ENCODE measurements at places on chromosomes 5 and 9.
A peak's percentile ranks its signal among the peaks of the same experiment; 100 is the strongest.

GRCh38 chr9:6681957-6682501 lies 36.5 kb upstream of the GLDC start:
- DNase-seq, result no peak

GRCh38 chr5:111077678-111078077 lies 6.2 kb downstream of the TSLP start:
- no peak for DNase-seq

- no peak for DNase-seq
These were observed 316.6 kb downstream of the TLE1 start for GRCh38 chr9:81372628-81373191.

DNA sequence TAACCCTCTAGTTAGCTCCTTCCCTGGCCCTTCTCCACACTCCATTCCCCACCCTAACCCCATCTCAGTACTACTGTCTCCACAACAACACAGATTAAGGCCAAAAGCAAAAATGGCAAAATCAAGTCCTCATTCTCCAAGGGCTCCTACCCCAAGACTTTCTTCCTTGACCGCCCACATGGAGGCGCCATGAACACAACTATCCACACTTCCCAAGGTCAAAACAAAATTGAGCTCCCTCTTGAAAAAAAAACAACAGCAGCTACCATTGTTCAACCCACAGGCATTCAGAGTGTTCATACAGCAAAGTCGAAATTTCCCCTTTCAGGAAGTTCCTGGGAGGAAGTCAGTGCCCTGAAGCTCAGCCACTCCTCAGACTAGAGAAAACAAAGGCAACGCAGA lies 54.4 kb downstream of the GNAQ start:
- DNase-seq, result no peak

DNA sequence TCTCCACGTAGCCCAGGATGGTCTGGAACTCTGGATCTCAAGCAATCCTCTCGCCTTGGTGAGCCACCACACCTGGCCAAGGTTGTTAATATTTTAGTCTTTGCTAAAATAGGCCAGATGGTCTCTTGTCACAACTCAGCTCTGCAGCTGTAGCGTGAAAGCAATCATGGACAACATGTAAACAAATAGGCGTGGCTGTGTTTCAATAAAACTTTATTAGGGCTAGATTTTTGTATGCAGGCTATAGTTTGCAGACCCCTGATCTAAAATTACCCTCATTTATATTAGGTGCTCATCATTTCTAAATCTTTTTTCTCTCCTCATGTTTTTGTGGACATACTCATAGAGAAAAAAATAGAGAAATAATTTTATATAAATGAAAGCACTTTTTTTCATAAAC lies 72.1 kb upstream of the SLC28A3 start:
- DNase-seq, result no peak

- DNase-seq, result no peak
These were observed 15.9 kb downstream of the CDK7 start for GRCh38 chr5:69250593-69250992.

DNA sequence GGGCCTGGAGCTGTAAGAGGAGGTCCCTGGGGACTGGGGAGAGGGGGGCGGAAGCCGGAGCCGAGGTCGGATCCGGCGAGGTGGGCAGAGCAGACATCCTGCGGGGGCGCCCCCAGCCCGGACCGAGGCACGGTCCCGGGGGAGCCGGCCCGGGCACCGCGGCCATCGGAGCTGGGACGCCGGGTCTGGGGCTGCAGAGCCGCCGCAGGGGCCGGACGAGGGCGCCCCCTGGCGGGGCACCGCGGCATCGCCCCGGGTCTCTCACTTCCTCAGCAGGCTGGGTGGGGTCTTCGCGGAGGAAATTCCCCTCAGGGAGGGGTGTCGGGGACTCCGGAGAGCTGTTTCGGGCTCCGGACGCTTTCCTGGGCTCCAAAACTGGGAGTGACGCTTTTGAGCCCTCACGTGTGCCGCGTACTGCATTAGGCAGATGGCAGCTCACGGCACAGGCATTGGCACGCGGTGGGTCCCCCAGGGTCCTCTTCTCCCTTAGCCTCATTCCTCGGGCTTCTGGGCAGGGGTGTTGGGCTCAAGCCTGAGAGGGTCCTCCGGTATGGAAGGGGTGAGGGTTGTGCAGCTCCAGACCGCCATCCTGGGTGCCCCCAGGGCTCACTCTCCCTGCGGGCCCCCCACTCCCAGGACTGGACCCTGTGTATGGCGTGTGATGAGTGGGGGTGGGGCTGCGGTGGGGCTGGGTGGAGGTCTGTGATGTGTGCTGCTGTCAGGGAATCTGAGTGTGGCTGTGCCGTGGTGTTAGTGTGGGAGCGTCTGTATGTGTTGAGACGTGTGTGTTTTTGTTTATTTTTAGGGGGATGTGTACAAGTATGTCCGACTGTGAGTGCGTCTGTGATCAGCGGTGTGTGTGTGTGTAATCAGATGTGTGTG lies 29.6 kb downstream of the LHX2 start:
- DNase-seq, result peak; percentile 35

DNA sequence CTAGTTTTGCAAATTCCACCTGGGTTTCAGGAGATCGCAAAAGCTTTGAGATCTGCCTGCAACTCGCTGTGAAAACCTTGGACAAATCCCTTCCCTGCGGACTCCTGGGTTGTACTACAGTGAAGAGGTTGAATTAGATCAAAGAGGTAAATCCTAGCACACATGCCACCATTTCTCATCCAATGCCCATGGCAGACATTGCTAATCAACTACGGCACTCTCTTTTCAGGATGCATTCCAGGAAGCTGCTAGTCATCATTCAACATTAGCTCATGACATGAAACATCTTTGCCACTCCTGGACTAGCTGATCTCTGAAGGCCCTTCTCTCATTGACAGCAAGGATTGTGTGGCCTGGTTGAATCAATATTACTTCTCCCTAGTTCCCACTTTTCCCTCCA lies 46.1 kb downstream of the PCDH1 start:
- no peak for DNase-seq

DNA sequence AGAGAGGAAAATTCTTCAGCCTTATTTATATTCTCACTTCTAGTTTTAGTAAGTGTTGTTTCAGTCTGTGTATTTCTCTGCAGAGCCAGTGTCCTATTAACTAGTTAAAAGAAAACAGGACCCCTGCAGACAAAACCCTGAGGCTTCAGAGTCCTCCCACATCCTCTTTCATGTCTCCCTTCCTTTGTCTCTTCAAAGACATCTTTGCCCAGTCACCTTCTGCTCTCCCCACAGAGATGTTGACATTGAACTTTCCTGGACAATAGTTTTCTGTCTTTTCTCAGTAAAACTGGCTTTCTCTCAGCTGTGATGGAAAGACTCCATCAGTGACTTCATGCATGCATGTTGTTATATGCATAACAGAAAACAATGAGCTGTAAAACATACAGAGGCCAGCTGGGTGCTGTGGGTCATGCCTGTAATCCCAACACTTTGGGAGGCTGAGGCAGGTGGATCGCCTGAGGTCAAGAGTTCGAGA lies 20.2 kb downstream of the GRAMD2B start:
- DNase-seq, result no peak

GRCh38 chr5:141816598-141817399 lies 61.4 kb downstream of the PCDH1 start:
- DNase-seq, result no peak

- no peak for DNase-seq
These were observed 15.3 kb downstream of the FPGS start for GRCh38 chr9:127817881-127818434.

- DNase-seq, result no peak
These were observed 1.3 kb downstream of the QSOX2 start for GRCh38 chr9:136244122-136244968.

DNA sequence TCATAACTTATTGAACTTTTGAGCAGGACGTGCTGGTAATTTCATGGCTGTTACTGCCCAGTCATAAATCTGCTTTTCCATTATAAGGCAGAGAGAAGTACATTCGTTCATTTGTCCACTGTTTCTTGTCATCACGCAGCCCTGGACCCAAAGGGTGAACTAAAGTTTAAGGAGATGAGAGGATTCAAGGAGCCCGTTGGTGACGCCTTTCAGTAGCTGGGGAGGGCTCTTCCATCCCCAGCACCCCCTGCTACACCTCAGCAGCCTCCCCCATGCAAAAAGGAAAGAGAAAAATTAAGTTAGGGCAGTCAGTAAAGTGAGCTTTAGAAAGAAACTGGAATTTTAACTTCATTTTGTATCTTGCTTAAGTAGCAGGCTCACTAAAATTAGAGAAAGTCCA lies 2.9 kb downstream of the FOXE1 start:
- DNase-seq, result no peak

DNA sequence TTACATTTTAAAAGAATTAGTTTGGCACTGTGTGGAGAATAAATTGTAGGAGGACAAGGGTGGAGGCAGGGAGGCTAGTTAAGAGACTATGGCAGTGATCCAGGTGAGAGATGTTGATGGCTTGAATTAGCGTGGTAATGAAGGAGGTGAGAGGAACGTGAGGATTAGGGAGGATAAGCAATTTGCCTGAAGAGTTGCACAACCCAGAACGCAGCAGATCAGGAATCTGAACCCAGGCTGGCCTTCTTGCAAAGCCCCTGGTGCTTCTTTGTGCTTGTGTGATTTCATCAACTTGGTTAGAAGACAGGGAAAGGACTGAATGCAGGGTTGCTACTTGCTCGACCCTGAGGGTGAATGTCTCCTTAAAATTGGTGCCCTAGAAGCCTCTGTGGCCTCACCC lies 6.9 kb upstream of the SCAMP1 start:
- no peak for DNase-seq

- no peak for DNase-seq
These were observed 289.5 kb upstream of the IL12B start for GRCh38 chr5:159619826-159620225.

DNA sequence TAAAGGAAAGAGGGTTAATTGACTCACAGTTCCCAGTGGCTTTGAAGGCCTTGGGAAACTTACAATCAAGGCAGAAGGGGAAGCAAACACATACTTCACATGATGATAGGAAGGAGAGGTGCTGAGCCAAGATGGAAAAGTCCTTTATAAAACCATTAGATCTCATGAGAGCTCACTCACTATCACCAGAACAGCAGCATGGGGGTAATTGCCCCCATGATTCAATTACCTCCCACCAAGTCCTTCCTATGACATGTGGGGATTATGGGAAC lies 99.7 kb downstream of the PTTG1 start:
- DNase-seq, result no peak

- DNase-seq, result peak; percentile 84
These were observed at the start of gene MAN2A1 for GRCh38 chr5:109689740-109690241. Gene MAN2A1 (plus strand): TSS chr5:109689927. CDS start chr5:109690418, 491 bp downstream.

GRCh38 chr5:43061352-43062075 lies 21.4 kb upstream of the ANXA2R start:
- no peak for DNase-seq

DNA sequence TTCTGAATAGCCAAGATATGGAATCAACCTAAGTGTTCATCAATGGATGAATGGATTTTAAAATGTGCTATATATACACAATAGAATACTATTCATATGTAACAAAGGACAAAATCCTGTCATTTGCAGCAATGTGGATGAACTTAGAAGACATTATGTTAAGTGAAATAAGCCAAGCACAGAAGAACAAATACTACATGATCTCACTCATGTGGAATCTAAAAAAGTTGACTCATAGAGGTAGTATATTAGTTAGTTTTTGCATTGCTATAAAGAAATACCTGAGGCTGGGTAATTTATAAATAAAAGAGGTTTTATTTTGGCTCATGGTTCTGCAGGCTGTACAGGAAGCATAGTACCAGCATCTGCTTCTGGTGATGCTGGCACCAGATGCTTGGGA lies 8.1 kb downstream of the CATSPER3 start:
- DNase-seq, result no peak

DNA sequence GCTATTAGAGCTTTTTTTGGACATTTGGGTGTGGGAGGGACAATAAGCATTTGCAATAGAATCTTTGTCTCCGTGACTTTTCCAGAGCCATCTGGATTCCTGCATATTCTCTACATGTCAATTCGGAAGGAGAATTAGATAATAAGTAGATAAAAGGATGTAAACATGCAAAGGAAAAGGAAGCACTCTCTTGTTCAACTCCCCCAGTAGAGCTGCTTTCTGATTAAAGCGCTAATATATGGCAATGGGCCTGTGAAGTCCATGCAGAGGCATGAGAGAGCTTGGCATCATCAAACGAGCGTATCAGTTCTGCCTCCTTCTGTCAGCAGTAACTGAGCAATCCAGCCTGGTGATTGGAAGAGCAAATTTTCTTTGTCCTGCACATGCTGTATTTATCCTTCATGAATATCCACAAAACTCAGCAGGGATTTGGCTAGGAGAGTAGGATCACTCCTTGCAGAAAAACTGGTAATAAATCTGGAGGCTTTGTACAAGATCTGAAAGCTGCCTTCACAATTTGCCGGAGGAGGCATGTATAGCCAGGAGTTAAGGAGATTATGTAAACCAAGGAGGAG lies 1752.9 kb downstream of the MAT2B start:
- no peak for DNase-seq

GRCh38 chr9:129281506-129282145 lies 103.6 kb upstream of the IER5L start:
- no peak for DNase-seq

- DNase-seq, result no peak
These were observed 418.8 kb downstream of the KDM4C start for GRCh38 chr9:7176561-7176960.

GRCh38 chr5:130643321-130643720 lies 521.7 kb downstream of the HINT1 start:
- no peak for DNase-seq

- no peak for DNase-seq
These were observed 29.8 kb upstream of the VCAN start for GRCh38 chr5:83441747-83442146.

GRCh38 chr5:135594416-135594960 lies 15.7 kb upstream of the CXCL14 start:
- no peak for DNase-seq

DNA sequence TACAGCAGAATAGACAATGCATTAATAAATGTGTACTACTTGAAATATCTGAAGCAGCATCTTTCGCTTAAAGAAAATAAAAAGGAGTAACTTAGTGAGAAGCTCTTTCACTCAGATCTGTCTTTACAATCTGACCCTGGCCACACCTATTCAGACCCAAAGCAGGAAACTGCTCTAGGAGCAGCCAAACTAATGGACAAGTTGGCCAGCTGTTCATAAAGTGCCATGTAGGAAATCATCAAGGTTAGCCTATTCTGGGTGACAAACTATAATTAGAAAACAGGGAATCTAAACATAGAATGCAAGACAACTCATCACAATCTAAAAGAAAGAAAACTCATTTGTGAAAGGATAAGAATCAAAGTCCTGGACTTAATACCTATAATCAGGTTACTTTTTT lies 101.3 kb downstream of the AGTPBP1 start:
- no peak for DNase-seq

Data from LoVo (cell line).